Stimulated activated CD4-positive, alpha-beta T cell treated with anti-CD3 and anti-CD28 coated beads, Interleukin-12 subunit alpha, Interleukin-12 subunit beta, amount 100 ng/mL, for 24 hours (primary cell): ENCODE measurements at places on chromosomes 12 and 14.

DNA sequence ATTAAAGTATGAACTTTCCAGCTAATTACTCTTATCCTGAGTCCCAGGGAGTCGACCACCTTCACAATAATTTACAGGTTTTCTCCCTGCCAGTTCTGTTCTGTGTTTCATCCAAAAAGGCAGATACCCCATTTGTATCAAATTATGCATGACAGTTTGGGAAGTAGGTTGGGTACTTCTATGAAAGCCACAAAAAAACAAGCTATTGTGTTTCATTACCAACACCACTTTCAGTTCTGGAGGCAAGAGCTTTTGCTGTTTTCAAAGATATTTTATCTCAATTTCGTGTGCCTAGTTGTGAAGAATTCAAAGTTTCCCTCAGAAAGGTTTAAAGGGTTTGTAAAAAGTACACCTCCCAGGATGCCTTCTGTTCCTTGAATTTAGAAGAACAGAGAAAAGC, 557.4 kb downstream of the FLRT2 start:
- DNase-seq, result no peak

- no peak for DNase-seq
Observed at GRCh38 chr12:90355711-90356355, 599.1 kb downstream of the CCER1 start.

DNA sequence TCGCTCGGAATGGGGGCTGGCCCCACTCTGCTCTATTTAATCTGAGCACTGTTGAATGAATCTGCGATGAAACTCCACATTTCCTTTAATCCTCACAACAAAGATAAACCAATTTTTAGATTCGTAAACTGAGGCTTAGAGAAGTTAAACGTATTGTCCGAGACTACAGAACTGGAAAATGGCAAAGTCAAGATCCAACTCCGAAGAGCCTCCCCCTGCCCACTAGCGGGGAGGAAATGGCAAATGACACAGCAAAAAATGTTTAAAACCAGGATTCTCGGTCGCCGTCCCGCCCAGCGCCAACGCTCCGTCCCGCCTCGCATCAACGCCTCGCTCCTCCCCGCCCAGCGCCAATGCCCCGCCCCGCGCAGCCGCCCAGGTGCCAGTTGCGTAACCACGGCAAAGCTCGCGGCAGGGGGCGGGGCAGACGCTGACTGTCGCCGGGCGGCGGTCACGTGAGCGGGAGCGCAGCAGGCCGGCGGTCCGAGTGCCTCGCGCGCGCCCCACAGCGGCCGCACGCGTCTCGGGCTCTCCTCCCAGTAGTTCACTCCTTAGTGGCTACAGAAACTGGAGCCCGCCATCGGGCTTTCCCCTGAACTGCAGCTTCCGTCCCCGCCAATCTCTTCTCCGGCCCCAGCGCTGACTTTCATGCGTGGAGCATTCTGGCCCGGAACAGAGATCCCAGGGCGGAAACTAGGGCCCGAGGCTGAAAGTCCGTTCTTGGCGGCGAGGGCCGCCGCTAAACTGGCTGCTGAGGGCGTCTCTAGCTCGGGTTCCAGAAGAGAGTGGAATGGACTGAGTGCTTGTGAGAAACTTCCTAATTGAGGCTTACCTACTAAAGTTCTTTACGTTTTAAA, 13.6 kb upstream of the LRRC23 start:
- DNase-seq, result peak; percentile 98

- no peak for DNase-seq
Observed at GRCh38 chr12:56257071-56257470, 1.1 kb downstream of the ANKRD52 start.

GRCh38 chr14:58695514-58695913, 57.8 kb downstream of the DACT1 start:
- no peak for DNase-seq

- no peak for DNase-seq
Observed at GRCh38 chr14:49594347-49595091, 4.2 kb upstream of the LRR1 start.

GRCh38 chr12:130185455-130186391, 23.5 kb downstream of the FZD10 start:
- no peak for DNase-seq

GRCh38 chr14:21287168-21287567, 7.3 kb downstream of the RPGRIP1 start:
- no peak for DNase-seq

DNA sequence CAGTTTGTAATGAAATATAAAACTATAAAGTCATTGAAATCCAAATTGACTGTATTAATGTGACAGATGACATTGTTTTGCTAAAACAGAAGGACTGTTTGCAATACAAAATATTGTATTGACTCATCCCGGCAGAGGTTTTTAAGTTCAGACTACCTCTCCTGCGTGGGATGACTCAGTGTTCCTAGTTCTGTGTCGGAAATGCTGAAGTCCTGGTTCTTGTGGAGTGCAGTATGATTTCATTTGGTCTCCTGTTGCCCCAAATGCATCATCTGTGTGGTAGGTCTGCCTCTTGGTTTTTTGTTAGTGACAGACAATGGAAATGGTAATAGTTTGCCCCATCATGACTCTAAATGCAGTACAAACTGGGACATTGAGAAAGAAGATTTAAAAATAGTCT, 27.8 kb downstream of the PELI2 start:
- no peak for DNase-seq

DNA sequence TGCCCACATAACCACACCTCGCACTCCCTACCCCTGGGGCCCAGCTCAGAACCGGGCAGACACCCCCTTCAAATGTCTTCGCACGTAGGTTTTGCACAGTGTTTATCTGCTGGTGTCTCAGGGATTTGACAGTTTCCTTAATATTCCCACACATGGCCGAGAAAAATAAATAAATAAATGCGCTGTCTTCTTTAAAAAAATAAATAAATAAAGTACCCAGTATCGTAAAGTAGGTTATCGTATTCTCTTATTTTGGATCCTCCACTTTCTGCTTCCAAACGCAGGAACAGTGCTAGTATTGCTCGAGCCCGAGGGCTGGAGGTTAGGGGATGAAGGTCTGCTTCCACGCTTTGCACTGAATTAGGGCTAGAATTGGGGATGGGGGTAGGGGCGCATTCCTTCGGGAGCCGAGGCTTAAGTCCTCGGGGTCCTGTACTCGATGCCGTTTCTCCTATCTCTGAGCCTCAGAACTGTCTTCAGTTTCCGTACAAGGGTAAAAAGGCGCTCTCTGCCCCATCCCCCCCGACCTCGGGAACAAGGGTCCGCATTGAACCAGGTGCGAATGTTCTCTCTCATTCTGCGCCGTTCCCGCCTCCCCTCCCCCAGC, 710 bp upstream of the FOS start:
- no peak for DNase-seq

DNA sequence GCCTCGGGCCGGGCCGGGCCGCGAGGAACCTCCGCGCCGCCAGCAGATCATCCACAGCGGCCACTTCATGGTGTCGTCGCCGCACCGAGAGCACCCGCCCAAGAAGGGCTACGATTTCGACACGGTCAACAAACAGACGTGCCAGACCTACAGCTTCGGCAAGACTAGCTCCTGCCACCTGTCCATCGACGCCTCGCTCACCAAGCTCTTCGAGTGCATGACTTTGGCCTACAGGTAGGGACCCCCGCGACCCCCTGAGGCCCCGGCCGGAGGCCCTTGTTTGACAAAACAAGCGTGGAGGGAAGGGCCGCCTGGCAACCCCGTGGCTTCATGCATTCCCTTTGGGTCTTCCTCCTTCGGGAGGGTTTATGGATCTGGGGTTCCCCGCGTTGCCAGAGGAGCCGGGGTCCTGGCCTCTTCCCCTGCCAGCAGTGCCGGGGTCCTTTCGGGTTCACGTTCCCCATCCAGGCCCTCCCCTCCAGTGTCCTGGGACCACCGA, 526 bp downstream of the MLXIP start:
- no peak for DNase-seq

DNA sequence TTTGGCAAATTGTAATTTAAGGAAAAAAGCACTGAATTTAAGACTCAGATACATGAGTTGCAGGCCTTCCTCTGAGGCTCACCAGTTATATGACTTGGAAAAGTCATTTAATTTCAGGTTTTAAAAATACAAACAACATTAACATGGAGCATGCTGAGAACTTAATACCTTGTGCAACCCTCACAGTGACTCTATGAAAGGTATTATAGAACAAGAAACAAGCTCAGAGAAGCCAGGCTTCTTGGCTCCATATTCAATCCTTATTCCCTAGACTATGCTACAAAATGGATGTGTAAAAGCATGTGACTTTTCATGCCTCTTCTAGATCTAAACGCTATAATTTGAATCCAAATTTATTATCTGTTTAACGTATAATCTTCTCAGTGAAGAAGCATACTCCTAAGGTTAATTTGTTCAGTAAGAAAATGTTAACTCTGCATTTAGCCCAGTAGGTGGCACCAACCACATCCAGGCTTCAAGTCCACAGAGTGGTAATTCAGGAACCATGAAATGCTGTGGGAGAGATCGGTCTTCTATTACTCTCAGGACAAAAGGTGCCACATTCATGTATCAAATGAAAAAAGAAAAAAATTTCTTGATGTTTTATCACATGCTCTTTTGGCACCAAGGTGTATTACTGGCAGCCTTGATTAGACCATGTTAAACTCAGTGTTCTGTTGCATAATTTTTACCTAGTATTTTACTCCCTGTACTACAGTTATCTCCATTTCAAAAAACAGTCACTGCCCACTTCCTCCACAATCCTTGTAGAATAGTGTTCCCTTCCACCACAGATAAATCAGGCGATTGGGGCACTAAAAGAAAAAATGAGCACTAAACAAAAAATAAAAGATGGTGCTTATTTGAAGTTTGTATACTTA, 9.3 kb downstream of the CCDC196 start:
- DNase-seq, result no peak

DNA sequence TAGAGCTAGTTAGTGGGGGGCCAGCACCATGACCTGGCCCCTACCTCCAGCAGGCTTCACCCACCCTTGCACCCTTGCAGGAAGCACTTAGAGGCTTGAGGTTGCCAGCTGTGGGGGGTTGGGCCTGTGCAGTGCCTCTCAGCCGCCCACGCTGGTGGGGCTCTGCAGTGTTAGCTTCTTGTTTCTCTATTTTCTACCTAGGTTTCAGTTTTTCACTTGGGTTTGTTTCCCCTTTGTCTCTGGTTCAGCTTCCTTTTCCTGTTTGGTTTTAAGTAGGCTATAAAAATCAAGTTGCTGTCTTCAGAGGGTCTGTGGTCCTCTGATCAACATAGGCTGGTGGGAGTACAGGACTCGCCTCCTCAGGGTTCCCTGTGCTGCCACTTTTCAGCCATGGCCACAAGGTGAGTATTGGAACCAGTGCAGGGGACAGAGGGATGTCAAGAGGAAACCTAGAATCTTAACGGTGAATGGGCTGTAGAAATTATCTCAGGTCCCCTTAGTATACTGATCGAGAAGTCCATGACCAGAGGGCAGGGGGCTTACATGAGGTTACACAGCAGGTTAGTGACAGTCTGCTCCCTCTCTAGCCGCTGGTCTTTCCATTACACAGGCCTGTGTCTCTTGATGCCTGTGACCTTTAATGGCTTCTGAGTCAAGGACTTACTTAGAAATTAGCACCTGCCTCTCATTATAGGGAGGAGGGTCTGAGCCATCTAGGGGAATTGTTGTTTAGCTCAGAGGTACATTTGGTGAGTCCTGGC, at the start of gene EVL:
Gene EVL, plus strand, starts transcription at position 312 of the 761 bp plus-strand sequence. Its CDS starts 79 bp downstream, at position 391.
- DNase-seq, result peak; percentile 70

- DNase-seq, result no peak
Observed at GRCh38 chr12:102021540-102022246, 40.1 kb downstream of the WASHC3 start.

DNA sequence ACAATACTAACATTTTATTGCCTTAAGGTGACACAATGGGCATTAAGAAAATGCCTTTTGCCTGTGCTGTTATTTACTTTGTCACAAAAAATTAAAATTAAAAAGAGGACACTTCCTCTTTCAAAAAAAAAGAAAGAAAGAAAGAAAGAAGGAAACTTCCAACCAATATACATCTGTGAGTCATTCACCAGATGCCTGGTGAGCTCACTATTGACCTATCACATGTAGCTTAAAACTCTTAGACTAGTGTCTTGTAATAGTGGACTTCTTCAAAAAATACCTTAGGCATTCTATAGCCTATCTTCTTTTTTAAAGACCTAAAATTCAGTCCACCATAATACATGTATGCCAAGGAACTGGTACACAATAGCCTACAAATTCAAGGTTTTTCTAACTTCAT, 4.9 kb upstream of the SOX5 start:
- DNase-seq, result no peak

- DNase-seq, result no peak
Observed at GRCh38 chr12:79973801-79974200, 38.9 kb upstream of the PPP1R12A start.

GRCh38 chr12:121443193-121443870, 43.4 kb downstream of the RNF34 start:
- peak; percentile 45 for DNase-seq

DNA sequence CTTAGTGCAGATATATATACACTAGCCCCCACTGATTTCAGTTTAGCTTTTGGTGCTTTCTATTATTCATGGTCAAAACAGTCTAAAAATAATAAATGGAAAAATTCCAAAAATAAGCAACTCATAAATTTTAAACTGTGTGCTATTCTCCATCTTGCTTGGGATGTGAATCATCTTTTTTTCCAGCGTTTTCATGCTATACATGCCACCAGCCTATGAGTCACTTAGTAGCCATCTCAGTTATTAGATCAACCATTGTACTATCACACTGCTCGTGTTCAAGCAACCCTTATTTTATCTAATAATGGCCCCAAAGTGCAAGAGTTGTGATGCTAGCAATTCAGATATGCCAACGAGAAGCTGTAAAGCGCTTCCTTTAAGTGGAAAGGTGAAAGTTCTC, 73.9 kb upstream of the KRR1 start:
- no peak for DNase-seq

GRCh38 chr12:106248312-106248845, 559 bp upstream of the CKAP4 start:
- peak; percentile 8 for DNase-seq

- no peak for DNase-seq
Observed at GRCh38 chr14:56247495-56248200, 129.4 kb downstream of the PELI2 start.

GRCh38 chr14:104209985-104210816, 71.8 kb downstream of the KIF26A start:
- DNase-seq, result no peak

DNA sequence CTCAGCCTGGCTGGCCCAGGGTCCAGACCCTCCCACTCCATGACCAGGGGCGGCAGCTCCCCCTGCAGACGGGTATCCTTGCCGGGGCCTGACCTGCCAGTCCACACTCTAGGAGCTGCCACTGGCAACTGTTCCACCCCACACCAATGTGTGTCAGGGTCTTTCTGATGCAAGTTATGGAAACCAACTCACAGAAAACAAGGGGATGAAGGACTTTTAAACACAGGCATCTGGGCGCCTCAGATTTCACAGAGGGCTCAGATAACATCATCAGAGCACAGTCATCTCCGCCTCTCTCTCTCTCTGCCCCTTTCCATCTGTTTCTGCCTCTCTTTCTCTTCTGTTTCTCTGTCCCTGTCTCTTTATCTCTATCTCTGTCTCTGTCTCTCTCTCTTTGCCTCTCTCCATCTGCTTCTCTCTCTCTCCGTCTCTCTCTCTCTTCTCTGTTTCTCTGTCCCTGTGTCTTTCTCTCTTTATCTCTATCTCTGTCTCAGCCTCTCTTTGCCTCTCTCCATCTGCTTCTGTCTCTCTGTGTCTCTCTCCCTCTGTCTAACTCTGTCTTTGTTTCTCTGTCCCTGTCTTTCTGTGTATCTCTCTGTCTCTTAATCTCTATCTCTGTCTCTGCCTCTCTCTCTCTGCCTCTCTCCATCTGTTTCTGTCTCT, 67.4 kb upstream of the FBRSL1 start:
- no peak for DNase-seq

GRCh38 chr14:90201344-90201743, 55.0 kb upstream of the PSMC1 start:
- no peak for DNase-seq
